Amygdala (tissue), 56 donors: ENCODE measurements at places on chromosomes 3 and 15.

DNA sequence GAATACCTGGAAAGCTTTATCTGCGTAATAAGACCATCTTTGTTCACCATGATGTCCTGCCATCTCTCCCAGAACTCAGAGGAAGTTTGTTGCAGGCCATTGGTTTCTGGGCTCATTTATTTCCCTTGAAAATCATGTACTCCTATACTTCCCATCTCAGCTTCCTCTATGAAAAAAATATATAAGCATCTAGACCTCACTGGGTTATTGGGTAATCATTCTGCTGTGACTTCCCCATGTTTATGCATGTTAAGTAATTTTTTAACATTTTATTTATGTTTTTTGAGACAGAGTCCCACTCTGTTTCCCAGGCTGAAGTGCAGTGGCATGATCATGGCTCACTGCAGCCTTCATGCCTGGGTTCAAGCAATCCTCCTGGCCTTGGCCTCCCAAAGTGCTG is 184.5 kb downstream of the ZPLD1 start:
- no peak for DNase-seq

GRCh38 chr3:192916371-192917027 is 1.2 kb downstream of the MB21D2 start:
- no peak for DNase-seq

- DNase-seq, result peak; percentile 90
Observed at GRCh38 chr3:42581709-42582473, at the start of gene SEC22C. SEC22C (minus strand) TSS chr3:42581967; CDS start chr3:42569046, 12,921 bp downstream.

GRCh38 chr3:127422663-127423375 is 135.0 kb upstream of the PRR20G start:
- DNase-seq, result no peak

GRCh38 chr3:128548021-128548420 is 55.0 kb upstream of the GATA2 start:
- no peak for DNase-seq

DNA sequence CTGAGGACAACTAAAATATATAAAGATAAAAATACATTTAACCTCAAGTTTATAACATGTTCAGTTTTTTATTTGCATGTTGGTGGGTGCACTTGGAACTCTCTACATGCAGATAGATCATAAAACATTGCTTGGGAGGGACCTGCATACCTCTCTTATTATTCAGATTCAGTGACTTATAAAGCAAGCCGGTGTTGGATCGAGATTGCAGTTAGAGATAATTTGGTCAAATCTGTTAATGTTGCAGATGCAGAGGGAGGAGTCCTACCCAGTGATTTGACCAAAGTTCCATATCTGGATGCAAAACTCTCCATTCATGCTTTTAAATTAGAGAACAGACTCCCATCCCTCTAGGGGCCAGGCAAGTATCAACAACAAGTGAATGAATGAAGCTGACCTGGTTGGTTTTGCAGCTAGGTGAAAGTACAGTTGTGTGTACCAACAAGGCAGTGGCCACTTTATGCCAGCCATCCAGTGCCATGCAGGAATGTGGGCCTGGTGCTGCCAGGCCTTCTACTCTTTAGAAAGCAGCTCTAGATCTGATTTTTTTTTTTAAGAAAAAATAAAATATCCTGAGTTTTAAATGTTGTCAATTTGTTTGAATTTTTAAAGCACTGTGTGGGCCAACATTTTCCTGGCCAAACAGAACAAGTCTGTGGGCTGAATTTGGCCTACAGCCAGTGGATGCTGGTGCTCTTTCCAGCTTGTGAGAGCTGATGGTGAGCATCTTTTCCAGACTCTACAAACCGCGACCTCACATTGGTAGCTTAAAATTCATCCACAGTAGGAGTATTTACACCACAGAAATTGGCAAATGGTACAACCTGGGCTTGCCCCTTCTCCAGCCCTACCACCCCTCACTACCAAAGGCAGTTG is 12.3 kb downstream of the CDIN1 start:
- no peak for DNase-seq

GRCh38 chr3:49609815-49610214 is 55.5 kb downstream of the BSN start:
- peak; percentile 28 for DNase-seq

DNA sequence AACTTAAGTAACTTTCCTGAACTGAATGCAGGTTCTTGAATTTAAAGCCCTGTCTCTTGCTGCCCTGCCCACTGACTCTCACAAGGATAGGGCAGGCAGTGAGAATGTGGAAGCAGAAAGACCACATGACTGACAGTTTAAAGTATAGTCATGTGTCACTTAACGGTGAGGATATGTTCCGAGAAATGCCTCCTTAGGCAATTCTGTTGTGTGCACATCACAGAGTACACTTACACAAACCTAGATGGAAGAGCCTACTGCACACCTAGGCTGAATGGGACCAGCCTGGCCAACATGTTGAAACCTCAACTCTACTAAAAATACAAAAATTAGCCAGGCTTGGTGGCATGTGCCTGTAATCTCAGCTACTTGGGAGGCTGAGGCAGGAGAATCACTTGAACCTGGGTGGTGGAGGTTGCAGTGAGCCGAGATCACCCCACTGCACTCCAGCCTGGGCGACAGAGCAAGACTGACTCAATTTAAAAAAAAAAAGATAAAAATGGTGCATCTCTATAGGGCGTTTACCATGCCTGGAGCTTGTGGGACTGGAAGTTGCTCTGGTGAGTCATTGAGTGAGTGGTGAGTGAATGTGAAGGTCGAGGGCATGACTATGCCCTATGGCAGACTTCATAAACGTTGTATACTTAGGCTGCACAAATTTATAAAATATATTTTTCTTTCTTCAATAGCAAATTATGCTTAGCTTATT is 18.9 kb upstream of the COPG1 start:
- DNase-seq, result no peak

DNA sequence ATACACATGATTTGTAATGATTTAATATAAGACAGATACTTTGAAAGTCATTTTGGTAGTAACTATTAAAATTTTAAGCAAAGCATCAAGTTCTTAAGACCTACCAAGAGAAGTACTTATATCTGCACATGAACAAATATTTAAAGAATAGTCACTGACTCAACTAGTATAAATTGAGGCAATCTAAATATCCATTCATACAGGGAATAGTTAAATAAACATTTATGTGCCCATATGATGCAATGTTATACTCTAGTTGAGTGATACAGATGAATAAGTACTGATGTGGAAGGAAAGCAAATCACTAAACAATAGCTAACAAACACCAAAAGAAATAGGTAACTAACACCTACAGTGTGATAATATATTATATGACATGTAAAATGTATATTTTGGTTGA is 527.7 kb downstream of the EPHA3 start:
- no peak for DNase-seq

DNA sequence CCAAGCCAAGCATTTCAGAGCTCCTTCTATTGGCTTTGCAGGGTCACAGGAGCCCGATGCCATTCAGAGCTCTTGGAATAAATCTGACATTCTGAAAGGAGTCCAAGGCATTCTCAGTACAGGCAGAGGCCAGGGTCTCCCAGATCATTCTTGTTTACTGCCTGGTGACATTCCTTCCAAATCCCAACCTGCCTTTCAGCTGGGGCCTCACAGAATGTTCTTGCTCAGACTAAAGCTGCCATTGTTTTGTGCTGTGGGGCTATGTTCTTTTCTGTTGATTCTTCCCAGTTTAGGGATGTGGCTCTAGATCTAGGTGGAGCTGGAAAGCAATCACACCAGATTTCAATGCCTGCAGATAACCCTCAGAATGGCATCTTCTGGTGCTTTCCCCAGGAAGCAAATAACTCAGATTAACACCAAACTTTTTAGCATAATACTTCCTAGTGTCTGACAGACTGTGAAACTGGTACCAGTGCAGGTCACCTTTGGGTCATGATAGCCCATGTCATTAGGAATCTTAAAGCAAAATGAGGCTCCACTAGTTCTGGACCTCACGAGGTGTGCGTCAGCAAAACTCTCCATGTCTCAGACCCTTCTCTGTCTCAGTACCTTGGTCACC is 166.9 kb downstream of the CHST2 start:
- no peak for DNase-seq

GRCh38 chr3:173065543-173065981 is 75.5 kb downstream of the SPATA16 start:
- no peak for DNase-seq

GRCh38 chr3:134625462-134625861 is 25.4 kb downstream of the KY start:
- no peak for DNase-seq

GRCh38 chr3:10627884-10628572 is 122.6 kb upstream of the ATP2B2 start:
- no peak for DNase-seq

GRCh38 chr3:188689101-188689574 is 482.6 kb upstream of the TPRG1 start:
- DNase-seq, result no peak
